Caco-2 (cell line): ENCODE measurements at places on chromosomes 12 and 14.

GRCh38 chr12:101707131-101707782, 9.8 kb downstream of the CHPT1 start:
- no peak for DNase-seq

- no peak for DNase-seq
Measured at GRCh38 chr12:96427269-96427729, 27.1 kb upstream of the CDK17 start.

DNA sequence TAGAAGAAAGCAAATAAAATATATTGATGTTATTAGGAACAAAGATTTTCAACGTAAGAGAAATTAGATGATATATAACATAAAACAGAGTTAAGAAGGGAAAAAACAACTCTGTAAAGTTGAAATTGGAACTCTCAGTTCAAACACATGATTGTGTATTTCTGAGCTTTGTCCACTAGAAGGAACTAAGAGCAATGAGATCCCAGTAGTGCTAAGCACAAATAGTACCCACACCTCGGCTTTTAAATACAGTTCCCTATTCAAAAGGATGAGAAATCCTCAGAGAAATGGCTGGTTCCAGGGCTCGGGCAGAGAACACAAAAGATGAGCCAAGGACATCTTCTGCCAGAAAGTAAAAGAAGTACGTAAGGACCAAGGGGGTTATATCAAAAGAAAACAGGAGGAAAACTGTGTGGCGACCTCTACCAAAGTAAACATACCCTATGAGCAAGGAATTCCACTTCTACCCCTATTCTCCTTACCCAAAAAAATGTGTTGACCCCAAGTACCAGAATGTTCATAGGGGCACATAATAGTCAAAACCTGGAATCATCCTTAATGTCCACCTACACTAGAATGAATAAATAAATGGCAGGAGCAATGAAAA, 96.6 kb downstream of the SPTSSA start:
- DNase-seq = no peak

DNA sequence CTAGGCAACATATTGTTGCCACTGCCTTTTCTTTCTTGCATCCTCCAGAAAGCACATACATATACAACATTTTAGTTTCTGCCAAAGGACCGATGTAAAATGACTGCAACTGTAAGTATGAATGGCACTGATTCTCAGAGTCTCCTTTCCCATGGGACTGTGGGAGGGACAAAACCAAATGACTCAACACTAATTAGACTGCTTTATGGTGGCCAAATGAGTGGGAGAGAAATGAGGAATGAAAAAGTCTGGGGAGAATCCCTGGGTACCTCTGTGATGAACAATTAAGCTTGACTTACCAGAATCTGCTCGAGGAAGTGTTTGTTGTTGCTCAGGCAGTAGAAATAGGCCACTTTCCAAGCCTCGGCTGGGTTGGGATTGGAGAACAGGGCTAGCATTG, 10.1 kb downstream of the ZFYVE26 start:
- no peak for DNase-seq

GRCh38 chr14:90677484-90678050, 138.7 kb downstream of the TTC7B start:
- DNase-seq = no peak

DNA sequence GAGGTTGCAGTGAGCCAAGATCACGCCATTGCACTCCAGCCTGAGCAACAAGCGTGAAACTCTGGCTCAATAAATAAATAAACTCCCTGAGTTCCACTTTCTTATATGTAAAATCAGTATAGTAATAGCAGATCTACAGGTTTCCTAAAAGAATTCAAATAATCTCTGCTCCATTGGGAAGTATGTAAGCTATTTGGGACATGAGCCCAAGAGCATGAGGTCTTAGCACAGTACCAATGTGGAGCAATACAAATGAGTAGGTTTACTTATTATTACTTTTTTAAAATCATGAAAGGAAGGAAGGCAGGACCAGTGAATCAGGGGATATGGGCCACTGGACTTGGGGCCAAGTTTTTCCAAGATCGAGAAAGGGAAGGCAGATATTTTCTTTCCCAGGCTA, 216.9 kb upstream of the DIO2 start:
- DNase-seq = no peak

DNA sequence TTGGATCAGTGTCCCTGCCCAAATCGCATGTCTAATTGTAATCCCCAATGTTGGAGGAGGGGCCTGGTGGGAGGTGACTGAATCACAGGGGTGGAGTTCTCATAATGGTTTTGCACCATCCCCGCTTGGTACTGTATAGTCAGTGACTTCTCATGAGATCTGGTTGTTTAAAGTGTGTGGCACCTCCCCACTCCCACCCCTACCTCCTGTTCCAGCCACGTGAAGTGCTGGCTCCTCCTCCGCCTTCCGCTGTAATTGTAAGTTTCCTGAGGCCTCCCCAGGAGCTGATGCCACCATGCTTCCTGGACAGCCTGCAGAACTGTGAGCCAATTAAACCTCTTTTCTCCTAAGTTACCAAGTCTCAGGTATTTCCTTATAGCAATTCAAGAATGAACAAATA, 67.2 kb downstream of the FERMT2 start:
- no peak for DNase-seq

DNA sequence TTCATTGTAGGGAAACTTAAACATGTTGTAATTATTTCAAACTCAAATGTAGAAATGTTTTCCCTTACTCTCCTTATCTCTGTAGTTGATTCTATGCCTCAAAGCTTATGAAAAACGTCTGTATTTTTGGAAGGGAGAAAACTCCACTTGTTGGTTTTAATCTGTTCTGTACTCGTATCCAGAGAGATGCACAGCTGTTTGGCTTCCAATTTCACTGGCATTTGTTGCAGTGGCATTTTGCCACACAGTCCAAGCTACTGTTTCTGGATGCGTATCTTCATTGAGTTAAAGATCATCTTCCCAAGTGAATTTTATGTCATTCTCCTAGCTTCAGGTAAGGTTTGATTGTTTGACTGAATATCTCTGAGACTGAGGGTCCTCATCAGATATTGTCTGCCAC, 481.4 kb downstream of the TRHDE start:
- no peak for DNase-seq

- peak; percentile 78 for DNase-seq
Measured at GRCh38 chr14:22099942-22100763, 426.5 kb upstream of the OR4E1 start.
